M059J (cell line): ENCODE measurements at places on chromosomes 16 and 17. TPM values are rescaled to one million over a fixed set of nuclear protein-coding genes. Genes with fewer than 3 reads are reported as not detected.
A peak's percentile ranks its signal among the peaks of the same experiment; 100 is the strongest.

GRCh38 chr17:42456223-42457106, 2.2 kb upstream of the ATP6V0A1 start:
- DNase-seq: peak; percentile 73

The TMIGD1 gene
- not detected in 2 replicates for total RNA-seq

DNA sequence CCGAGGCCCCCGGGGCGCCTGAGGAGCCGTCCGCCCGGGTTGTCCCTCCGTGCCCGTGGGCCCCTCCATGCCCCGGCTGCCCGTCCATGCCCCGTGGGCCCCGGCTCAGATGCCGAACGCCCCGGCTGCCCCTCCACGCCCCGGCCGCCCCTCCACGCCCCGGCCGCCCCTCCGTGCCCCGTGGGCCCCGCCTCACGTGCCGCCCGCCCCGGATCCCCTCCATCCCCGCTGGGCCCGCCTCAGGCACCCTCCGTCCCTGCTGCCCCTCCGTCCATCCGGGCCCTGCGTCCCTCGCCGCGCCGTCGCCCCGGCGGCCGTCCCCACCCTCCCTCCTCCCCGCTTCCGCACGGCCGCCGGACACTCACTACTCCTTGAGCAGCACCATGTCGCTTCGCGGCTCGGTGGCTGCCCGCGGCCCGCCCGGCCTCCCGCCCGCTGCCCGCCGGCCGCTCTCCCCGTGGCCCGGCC, 382 bp downstream of the PITPNA start:
- peak; percentile 45 for DNase-seq

The PLXDC1 gene
- total RNA-seq: 0.81 and 1.2 TPM in 2 replicates

DNA sequence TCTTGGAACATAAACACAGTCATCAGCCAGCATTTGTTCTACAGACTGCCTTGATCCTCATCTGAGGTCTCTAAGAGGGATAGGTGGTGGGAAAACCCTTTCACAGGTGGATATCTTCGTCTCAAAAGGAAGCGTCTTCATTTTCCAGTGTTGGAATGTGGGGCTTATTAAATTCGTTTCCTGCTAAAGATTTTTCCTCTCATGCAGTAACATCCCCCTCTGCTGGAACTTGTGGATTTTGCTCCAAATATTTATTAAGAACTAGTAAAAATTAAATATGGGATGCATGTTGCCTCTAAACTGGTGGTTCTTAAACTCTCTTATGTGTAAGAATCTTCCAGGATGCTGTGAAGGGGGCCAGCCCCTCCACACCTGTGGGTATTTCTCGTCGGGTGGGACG, 20.1 kb upstream of the MLYCD start:
- peak; percentile 67 for DNase-seq

DNA sequence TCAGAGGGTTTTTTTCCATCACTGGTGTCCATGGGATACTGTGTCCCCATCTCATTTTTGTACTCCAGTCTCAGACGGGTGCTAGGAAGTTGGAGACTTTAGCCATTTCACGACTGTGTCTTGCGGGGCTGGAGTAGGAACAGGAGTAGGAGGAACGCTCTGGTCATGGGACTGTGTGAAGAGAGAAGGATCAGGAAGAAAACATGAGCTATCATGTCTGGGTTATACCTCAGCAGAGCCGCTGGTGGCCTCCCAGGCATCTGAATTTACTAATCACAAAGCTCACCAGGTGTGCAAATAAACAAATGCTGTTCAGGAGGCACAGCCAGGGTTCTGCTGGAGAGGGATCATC, 225.4 kb downstream of the SEC14L1 start:
- no peak for DNase-seq
